ENCODE measurements at places on chromosomes 7 and 10.

- no peak for DNase-seq
These were observed 178.7 kb upstream of the PRPS1L1 start for GRCh38 chr7:18206331-18206730.

DNA sequence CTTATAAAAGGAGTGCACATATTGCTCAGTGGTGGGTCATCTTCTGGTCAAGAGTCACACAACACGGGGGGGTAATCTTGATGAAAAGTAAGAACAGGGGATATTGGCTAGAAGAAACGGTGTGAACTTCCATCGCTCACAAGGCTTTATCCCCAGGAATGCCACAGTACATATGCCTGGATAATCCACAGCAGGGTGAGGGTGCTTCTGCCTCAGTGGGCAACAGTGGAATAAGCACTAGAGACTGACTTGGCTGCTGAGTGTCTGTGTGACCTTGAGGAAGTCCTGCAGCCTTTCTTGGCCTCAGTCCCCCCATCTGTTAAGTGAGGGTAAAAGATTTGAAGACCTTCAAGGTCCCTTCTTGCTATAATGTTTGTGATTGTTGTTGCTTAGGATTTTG is 44.9 kb upstream of the SHH start:
- no peak for DNase-seq

- no peak for DNase-seq
These were observed 101.1 kb downstream of the LYZL1 start for GRCh38 chr10:29389935-29390334.

DNA sequence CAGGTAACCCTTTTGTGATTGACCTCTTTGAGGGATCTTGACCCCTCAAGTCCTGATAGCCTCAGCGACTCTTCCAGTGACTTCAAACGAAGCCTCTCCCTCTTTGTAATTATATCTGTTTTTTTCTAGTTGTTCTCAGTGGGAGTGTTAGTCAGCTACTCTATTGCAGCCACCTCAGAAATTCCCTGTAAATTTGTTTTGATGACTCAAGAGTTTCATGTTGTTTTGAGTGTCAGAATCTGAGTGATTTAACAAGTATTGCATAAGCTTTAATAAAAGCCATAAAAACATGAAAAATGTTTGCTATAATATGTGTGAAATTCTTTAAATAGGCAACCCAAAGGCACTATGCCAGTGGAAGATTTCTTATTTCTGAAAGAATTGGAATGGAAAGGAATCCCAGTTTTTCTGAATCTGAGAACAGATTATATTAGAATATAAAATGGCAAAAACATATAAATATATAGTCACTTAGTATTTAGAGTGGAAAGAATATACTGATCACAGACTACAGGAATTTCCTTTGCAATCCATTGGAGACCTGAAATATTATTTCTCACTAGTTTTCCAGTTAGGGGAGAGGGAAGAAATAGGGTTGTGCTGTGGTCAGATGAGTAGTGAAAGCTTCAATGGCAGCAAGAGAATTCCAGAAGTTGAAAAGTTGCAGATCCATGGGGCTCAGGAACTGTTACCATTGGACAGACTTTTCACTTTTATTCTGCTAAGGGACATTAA is 94.4 kb upstream of the SEMA3C start:
- DNase-seq, result peak; percentile 68

DNA sequence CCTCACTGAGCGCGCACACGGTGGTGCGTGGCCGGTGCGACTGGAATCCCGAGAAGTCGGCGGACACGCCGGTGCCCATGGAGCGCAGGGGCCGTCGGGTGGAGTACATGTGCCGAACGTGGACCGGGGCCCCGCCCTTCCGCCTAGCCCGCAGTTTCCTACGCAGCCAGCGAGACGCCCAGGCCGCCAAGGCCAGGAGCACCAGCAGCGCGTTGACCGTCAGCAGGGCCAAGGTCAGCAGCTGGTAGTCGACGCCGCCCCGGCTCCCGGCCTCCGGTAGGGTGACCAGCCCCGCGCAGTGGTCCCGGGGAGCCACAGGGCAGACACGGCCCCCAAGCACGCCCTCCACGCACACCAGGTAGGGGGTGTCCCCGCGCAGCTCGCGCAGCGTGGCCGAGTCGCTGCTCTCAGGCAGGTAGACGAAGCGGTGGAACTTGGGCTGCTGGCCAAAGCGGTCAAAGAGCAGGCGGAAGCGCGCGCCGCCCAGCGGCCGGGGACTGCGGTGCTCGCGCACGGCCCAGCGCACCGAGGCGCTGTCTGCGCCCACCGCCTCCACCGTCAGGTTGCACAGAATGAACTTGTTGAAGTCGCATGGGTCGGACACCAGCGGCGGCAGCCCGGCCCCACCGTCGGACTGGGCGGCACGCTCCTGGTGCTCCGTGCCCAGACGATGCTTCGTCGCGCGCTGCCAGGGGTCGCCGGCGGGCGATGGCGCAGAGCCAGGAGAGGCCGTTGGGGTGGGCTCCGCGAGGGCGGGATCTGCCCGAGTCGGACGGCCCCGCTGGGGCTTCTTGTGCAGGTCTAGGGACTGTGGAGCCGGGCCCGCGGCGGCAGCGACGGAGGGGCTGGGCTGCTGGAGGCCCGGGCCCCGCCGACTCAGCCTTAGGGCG is 2.2 kb downstream of the TRIL start:
- peak; percentile 51 for DNase-seq

- no peak for DNase-seq
These were observed 1168.4 kb downstream of the GATA3 start for GRCh38 chr10:9222917-9223316.

GRCh38 chr10:14240253-14241189 is 90.2 kb downstream of the FRMD4A start:
- DNase-seq, result no peak

DNA sequence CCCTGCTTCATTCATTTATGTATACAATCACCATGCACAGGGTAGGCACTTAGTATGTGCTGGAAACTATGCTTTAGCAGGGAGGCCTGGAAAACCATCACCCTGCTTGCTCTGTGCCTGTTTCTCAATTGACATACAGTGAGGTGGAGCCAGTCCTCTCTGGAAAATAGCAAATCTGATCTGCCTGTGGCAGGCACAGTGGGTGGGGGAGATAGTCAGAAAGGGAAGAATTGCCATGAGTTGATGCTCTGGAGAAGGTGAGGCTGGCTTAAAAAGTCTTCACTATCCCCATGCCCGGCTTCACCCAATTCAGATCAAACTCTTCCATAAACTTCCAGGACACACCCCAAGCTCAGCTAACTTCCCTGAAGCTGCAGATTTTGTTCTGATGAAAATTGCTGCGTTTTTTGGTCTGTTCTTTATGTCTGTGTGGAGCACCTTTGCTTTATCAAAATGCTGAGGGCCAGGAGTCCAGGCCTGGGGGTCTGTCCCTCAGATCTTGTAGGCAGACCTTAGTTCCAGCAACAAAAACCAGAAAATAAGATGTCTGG is 84.8 kb downstream of the ANK3 start:
- no peak for DNase-seq

GRCh38 chr7:120547605-120548004 is 274.6 kb downstream of the KCND2 start:
- no peak for DNase-seq

DNA sequence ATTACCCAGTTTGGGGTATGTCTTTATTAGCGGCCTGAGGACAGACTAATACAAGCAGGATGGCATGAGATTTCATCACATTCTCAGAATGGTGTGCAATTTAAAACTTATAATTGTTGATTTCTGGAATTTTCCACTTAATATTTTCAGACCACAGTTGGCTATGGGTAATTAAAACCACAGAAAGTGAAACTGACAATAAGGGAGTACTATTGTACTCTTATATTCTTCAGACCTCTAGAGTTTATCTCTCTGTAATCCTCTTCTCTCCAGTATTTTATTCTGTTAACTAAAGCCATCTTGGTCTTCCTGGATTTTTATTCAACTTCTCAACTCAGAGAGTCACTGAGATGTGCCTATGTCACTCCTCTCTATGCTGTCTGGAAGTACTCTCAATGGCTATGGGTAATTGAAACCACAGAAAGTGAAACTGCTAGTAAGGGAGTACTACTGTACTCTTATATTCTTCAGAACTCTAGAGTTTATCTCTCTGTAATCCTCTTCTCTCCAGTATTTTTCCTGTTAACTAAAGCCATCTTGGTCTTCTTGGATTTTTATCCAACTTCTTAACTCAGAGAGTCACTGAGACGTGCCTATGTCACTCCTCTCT is 118.3 kb downstream of the PPP1R17 start:
- DNase-seq, result no peak

GRCh38 chr7:50766106-50766848 is 16.4 kb downstream of the GRB10 start:
- no peak for DNase-seq

DNA sequence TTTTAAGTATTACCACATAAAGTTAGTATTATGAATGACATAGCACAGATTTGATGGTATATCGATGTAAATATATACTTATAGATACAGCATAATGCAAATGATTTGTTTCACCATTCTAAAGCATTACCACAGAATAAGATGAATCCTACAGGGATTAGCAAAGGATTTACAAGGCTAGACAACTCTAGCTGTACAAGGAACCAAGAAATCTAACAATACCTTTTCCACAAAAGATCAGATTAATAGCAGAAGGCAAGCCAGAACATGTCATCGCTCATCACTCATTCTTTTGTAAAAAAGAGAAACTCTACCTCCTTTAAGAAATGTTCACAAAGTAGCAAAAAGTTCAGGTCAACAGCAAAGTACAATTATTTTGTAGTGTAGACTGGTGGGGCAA is 105.1 kb upstream of the ANK3 start:
- no peak for DNase-seq

DNA sequence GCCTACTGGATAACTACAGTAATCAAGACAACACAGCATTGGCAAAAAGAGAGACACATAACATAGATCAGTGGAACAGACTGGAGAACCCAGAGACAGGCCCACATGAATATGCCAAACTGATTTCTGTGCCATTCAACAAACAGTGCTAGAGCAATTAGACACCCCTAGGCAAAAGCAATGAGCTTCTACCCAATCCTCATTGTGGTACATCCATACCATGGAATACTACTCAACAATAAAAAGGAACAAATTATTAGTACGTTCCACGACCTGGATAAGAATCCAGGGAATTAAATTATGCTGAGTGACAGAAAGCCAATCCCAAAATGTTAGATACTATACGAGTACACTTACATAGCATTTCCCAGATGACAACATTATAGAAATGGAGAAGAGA is 2.8 kb upstream of the SVIL start:
- DNase-seq, result no peak

- DNase-seq, result no peak
These were observed 23.3 kb downstream of the ANKRD22 start for GRCh38 chr10:88828310-88828709.

All from GM03348 (cell line).